ENCODE measurements at places on chromosomes 16 and 17. TPM values are rescaled to one million over a fixed set of nuclear protein-coding genes. Genes with fewer than 3 reads are reported as not detected.

Gene ADAD2
- not detected for total RNA-seq

GRCh38 chr17:80263253-80264204, 2.9 kb downstream of the RNF213 start:
- peak; percentile 90 for DNase-seq

DNA sequence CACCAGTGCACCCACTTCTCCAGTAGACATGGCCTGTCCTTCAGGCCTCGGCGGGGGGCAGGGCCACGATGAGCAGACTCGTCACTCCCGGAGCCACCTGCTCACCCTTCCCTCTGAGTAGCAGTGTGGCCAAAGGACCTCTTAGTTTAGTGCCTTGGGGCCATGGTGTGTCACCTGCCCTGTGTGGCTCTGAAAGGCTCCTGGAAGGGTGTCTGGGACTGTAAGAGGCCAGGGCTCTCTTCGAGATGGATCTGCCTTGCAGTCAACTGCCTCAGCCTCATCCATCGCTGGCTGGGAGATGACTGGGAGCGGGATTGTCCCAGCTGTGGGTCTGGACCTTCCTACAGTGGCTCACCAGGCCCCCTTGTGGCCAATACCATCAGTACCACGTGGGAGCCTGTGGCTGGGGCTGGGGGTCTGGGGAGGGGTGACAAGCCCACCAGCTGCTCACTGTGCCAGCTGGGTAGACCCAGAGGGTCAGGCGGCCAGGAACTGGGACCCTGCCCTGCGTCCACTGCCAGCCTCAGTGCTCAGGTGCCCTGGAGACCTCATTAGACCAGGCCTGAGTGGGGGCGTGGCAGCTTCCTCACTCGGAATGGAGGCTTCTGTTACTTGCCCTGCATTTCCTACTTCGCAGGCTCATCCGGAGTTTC, 133.4 kb downstream of the OR1D5 start:
- DNase-seq, result no peak

GRCh38 chr16:89096768-89097391, 3.2 kb downstream of the ACSF3 start:
- no peak for DNase-seq

DNA sequence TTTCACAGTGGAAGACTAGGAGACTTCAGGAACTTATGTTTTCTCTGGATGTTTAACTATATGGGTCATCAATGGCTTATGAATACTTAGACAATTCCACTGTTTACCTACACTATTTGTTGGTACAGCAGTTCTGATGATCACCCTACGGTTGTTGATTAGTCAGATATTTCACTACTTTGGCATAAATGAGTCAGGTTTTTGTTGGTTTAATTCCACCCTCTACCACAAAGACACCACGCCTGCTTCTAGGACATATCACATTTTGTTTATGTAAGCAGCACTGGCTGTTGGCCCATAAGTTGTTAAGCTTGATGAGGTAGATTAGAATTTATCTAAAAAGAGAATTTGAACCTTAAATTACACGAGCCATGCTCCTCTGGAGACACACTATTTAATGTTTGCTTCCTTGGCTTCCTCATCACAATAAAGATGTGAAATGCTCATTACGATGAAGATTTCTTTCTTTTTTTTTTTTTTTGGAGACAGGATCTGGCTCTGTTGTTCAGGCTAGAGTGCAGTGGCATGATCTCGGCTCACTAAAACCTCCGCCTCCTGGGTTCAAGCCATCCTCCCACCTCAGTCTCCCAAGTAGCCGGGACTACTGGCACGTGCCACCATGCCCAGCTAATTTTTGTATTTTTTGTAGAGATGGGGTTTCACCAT, 4.3 kb downstream of the GDE1 start:
- no peak for DNase-seq

- peak; percentile 83 for DNase-seq
Observed at GRCh38 chr17:18246880-18247612, 11.5 kb downstream of the FLII start.

Gene ENPP7
- not detected for total RNA-seq

DNA sequence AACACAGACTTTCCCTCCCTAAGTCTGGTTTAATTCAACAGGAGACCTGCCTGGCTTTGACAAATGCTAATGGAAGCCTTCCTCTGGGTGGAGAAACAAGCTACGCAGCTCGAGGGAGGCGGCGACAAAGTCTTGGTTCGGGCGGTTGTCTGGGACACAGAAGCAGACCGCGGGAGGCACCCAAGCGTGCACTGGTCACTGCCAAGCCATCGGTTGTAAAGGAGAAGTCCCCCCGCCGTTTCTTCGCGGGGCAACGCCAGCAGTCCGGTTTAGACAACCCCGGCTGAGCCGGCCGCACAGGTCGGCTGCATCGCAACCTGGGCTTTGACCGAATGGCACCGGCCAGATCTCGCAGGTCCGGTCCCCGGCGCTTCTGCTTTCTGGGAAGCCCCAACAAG, 586 bp downstream of the GLYR1 start:
- DNase-seq, result peak; percentile 66

GRCh38 chr17:74546586-74546985, 671 bp upstream of the CD300C start:
- no peak for DNase-seq

Gene PDILT
- total RNA-seq, result not detected

DNA sequence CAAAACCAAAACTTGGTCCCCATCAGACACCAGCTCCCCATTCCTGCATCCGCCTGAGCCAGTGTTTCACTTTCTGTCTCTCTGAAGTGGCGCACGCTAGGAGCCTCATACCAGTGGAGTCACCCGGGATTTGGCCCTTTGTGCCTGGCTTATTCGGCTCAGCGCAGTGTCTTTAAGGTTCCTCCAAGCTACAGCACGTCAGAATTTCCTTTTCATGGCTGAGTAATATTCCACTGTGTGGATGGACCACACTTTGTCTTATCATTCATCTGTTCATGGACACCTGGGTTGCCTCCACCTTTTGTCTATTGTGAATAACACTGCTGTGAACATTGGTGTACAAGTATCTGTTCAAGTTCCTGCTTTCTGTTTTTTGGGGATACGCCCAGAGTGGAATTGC, 45.2 kb upstream of the CHMP6 start:
- peak; percentile 49 for DNase-seq

GRCh38 chr17:66947311-66947710, 17.2 kb upstream of the CACNG4 start:
- DNase-seq, result no peak

Gene SMPD3
- 1.2 TPM for total RNA-seq

- no peak for DNase-seq
Observed at GRCh38 chr17:3885970-3886369, 6.9 kb downstream of the CAMKK1 start.

Gene ZNF764
- 9.5 TPM for total RNA-seq

Gene DHRS7B
- 17.1 TPM for total RNA-seq

GRCh38 chr17:9195411-9195810, 174.1 kb downstream of the NTN1 start:
- no peak for DNase-seq

Gene MYH3
- total RNA-seq, result 4.3 TPM
